Germinal center (tissue), 1 donor: ENCODE measurements at places on chromosomes 6 and 20.

DNA sequence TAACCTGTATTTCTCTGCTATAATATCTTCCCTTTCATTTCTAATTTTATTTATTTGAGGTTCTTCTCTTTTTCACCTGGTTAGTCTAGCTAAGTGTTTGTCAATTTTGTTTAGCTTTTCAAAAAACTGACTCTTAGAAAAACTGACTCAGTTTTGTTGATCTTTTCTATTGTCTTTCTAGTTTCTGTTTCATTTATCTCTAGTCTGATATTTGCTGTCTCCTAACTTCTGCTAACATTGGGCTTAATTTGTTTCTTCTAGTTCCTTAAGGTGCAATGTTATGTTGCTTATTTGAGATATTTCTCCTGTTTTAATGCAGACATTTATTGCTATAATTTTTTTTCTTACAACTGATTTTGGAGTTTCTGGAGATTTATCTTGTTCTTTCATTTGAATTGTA, 1011.0 kb downstream of the EPHA7 start:
- DNase-seq: no peak

DNA sequence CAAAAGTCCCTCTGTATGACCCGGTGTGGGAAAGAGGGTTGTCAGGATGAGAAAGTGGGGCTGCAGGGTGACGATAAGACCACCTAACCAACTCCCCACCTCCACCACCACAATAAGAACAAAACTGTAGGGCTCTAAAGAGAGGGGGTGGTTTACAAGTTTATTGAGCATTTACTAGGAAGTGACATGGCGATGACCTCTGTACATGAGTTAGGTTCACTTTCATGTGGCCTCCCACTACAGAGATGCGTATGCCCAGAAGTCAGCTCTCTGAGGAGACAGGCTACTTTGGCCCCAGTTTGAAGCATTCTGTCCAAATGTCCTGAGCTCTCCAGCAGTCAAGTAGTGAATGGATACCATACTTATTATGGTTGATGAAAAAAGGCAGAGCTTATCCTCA, 28.7 kb upstream of the PI16 start:
- DNase-seq: no peak

GRCh38 chr20:24816431-24816830, 132.6 kb upstream of the CST7 start:
- DNase-seq: no peak

DNA sequence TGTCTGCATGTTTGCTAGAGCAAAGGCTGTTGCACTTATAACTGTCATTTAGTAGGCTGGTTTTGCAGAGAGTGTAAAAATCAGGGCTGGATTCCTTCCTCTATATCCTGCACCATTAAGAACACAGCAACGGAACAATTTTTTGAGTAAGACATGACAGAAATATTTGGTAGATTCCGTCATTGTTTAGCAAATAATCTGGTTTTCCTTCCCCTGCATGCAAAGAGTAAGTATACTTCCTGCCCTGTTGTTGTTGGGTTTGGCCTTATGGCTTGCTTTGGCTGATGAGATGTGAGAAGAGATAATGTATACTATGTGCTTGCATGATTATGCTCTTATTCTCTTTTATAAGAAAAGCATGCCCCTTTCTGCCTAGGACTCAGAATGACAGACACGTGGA, 23.8 kb downstream of the MANEA start:
- DNase-seq: no peak

DNA sequence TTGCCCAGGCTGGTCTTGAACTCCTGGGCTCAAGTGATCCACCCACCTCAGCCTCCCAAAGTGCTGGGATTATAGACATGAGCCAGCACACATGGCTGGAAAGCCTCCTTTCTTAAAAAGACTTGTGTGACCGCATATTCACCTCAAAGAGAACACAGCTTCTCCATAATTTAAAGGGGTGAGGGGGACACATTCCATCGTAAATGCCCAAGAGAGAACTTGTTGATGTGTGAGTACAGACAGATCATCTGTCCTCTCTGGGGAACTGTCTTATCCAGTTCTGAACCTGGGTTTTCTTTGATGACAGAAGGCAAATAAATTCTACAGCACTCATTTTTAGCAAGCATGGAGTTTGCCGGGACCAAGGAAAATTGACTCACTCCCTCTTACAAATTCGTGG, 47.2 kb downstream of the NFATC2 start:
- DNase-seq: no peak

GRCh38 chr6:166629628-166630027, 2.6 kb upstream of the RPS6KA2 start:
- DNase-seq: no peak

GRCh38 chr6:162442687-162443086, 284.9 kb downstream of the PRKN start:
- no peak for DNase-seq

- no peak for DNase-seq
Observed at GRCh38 chr6:52511572-52512151, 65.2 kb downstream of the TRAM2 start.

- no peak for DNase-seq
Observed at GRCh38 chr6:53300656-53301551, 47.8 kb downstream of the ELOVL5 start.
